ENCODE measurements at places on chromosomes 4 and X.

DNA sequence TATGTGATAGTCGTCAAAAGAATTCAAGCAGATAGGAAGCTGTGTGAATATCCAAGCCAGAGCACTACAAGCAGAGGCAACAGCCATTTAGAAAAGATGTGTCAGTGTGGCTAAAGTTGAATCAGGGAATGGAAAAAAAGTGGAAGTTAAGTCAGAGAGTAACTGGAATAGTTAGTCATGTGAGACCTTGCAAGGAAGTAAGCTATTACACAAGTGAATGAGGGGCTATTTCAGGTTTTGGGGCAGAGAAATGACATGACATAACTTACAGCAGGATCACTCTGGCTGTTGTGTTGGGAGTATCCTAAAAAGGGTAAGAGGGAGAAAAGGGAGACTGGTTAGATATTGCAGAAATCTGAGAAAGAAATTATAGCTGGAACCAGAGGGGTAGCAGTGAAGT is 236.6 kb upstream of the PCDH18 start:
- H3K4me1 ChIP-seq, result no peaks in the 10 kb centered on the region
- no peak for DNase-seq
- H3K27me3 ChIP-seq, result no peaks in the 10 kb centered on the region
- no peaks in the 10 kb centered on the region for H3K36me3 ChIP-seq

DNA sequence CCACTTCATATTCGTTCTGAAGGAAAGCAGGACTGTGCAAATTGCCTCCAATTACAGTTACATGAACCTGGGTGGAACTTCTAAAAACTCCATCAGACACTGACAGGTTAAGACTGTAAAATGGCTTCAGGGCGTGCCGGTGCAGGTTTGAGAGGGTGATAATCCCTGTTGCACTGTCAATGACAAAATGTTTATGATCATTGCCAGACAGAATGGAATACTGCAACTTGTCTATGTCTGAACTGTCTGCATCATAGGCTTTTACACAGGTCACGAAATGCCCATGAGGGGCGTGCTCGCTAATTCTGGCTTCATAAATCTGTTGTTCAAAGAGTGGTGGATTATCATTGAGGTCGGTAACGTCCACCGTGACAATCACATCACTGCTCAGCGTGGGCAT is 63.7 kb upstream of the MTNR1A start:
- H3K27ac ChIP-seq, result no peak overlapping the region
- H3K4me1 ChIP-seq, result peaks cover 4% of the 10 kb centered on the region
- H3K4me3 ChIP-seq, result no peak overlapping the region
- H3K27me3 ChIP-seq, result no peaks in the 10 kb centered on the region

GRCh38 chr4:184104419-184105101 is 113.1 kb downstream of the ENPP6 start:
- H3K27ac ChIP-seq, result no peak overlapping the region
- H3K27me3 ChIP-seq, result no peaks in the 10 kb centered on the region
- H3K4me3 ChIP-seq, result no peak overlapping the region
- no peaks in the 10 kb centered on the region for H3K36me3 ChIP-seq

DNA sequence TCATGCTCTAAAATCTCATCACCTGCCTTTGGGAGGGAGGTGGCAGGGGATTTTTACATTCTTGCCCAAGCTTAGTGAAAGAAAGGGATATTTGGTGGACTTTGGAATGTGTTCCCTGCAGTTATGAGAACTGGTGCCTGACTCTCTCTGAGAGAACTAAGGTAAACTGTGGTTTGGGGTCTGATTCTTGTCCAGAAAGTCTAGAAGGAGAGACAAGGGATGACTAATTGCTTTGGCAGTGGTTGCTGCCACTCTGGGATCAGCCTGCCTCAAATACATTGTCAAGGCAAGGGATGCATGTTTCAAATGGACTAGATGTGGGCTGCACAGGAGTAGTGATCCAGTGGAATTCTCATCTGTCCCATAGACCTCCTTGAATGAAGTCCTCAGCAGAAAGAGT is 115.2 kb downstream of the DDIT4L start:
- DNase-seq, result no peak
- H3K36me3 ChIP-seq, result no peaks in the 10 kb centered on the region
- no peak overlapping the region for H3K4me3 ChIP-seq

DNA sequence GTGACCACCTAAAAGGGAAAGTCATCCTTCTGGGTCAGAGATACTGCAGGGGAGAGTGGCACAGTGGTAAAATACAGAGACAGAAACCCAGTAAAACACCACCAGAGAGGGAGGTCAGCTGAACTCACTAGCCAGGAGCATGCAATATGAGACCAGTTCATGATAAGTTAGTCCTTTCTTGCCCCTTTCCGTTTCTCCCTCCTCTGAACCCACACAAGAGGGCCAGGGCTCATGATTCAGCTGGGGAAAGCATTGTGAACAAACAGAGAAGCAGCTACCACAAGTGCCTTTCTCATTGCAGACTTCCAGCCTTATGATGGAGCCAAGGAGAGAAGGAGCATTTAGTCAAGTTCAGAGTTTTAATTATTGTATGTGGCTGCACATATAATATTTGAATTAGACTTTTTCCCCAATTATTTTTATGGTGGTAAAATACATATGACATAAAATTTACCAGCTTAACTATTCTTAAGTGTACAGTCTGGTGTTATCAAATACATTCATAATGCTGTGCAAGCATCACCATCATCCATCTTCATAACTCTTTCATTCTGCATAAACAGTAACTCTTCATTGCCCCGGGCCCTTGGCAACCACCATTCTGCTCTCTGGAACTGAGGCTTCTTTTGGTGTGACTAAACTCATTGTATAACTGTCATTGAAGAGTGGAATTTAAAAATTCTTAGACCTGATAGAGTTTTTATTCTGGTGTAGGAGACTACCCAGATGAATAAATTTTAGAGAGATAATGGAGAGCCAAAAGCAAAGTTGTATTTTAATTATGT is 114.6 kb downstream of the DDIT4L start:
- H3K27me3 ChIP-seq, result no peaks in the 10 kb centered on the region
- H3K36me3 ChIP-seq, result no peaks in the 10 kb centered on the region
- peak overlapping the region; percentile 51 for H3K27ac ChIP-seq

DNA sequence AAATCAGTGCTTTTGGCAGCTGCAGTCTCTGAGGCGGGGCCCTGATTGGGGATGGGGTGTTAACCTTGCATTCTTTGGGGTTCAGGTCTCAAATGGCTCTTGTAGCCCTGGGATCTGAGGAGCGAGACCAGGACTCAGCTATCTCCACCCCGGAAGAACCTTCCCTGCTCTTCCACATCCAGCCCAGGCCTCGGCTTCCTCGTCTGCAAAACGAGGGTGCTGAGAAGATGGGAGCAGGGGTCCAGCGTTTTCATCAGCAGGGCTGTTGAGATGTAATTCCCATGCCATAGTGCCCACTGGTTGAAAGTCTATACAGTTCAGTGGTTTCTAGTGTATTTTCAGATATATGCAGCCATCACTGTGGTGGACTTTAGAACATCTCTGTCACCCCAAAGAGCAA is 34.6 kb upstream of the WFS1 start:
- DNase-seq, result peak; percentile 31
- H3K36me3 ChIP-seq, result no peaks in the 10 kb centered on the region
- H3K4me1 ChIP-seq, result no peaks in the 10 kb centered on the region
- H3K4me3 ChIP-seq, result no peak overlapping the region
- no peak overlapping the region for H3K27ac ChIP-seq

GRCh38 chr4:141645611-141646340 is 9.4 kb downstream of the IL15 start:
- H3K36me3 ChIP-seq, result no peaks in the 10 kb centered on the region
- no peaks in the 10 kb centered on the region for H3K4me1 ChIP-seq
- no peak overlapping the region for H3K4me3 ChIP-seq
- no peak for DNase-seq
- H3K27ac ChIP-seq, result no peak overlapping the region

- H3K27ac ChIP-seq, result no peak overlapping the region
- no peaks in the 10 kb centered on the region for H3K4me1 ChIP-seq
- H3K27me3 ChIP-seq, result no peaks in the 10 kb centered on the region
- no peak overlapping the region for H3K4me3 ChIP-seq
- H3K36me3 ChIP-seq, result no peaks in the 10 kb centered on the region
Observed at GRCh38 chr4:6918338-6918737, 8.7 kb downstream of the TBC1D14 start.

DNA sequence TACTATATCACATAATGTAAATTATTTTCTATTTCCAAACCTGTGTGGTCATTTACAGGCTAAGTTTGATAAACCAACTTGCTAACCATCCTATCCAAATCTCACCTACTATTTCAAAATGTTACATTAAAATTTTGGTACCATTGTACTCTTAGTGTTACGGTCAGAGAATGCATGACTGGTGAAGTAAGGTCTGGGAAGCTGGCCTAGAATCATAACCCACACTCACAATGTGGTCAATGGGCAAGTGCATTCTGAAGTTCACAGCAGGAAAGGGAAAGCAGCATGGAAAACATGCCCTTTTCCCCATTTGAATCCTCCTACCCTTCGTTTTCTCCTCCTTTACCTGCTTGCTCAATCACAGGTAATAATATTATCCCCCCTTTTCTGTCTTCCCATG is 54.4 kb downstream of the PPP3CA start:
- H3K27ac ChIP-seq, result no peak overlapping the region
- no peaks in the 10 kb centered on the region for H3K27me3 ChIP-seq
- DNase-seq, result no peak
- H3K36me3 ChIP-seq, result no peaks in the 10 kb centered on the region

DNA sequence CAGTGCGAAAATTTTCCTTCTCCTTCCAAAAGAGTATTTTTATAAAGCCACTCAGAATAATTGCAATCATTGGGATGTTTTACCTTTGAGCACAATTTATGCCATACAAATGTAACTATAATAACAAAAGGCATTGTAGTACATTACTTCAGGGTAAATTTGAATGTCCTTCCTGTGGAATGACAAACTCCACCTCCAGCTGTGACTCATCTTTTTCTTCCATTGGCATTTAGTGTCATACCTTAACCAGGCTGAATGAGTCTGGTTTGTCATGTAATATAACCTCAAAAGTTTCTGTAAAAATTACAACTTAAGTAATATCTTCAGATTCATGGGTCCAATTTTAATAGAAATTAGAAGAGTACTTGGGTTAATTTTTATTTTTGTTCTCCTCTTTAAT is 93.3 kb downstream of the TMEM47 start:
- no peak for DNase-seq
- H3K4me1 ChIP-seq, result no peaks in the 10 kb centered on the region
- no peak overlapping the region for H3K27ac ChIP-seq
- H3K36me3 ChIP-seq, result no peaks in the 10 kb centered on the region

GRCh38 chrX:56125946-56126345 is 106.2 kb upstream of the KLF8 start:
- no peaks in the 10 kb centered on the region for H3K36me3 ChIP-seq
- H3K27ac ChIP-seq, result no peak overlapping the region
- H3K4me1 ChIP-seq, result no peaks in the 10 kb centered on the region

DNA sequence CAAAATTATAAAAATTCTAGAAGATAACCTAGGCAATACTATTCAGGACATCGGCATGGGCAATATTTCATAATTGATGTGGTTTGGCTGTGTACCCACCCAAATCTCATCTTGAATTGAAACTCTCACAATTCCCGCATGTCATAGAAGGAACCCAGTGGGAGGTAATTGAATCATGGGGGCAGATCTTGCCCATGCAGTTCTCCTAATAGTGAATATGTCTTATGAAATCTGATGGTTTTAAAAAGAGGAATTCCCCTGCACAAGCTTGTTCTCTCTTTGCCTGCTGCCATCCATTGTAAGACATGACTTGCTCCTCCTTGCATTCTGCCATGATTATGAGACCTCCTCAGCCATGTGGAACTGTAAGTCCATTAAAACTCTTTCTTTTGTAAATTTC is 77.7 kb downstream of the DDX60 start:
- no peak overlapping the region for H3K27ac ChIP-seq
- H3K4me1 ChIP-seq, result no peaks in the 10 kb centered on the region
- no peak for DNase-seq
- no peaks in the 10 kb centered on the region for H3K36me3 ChIP-seq
- no peak overlapping the region for H3K4me3 ChIP-seq

GRCh38 chr4:184420881-184421416 is 53.4 kb downstream of the IRF2 start:
- H3K4me1 ChIP-seq, result no peaks in the 10 kb centered on the region
- H3K27me3 ChIP-seq, result no peaks in the 10 kb centered on the region
- no peak for DNase-seq
- peaks cover 37% of the 10 kb centered on the region for H3K36me3 ChIP-seq

DNA sequence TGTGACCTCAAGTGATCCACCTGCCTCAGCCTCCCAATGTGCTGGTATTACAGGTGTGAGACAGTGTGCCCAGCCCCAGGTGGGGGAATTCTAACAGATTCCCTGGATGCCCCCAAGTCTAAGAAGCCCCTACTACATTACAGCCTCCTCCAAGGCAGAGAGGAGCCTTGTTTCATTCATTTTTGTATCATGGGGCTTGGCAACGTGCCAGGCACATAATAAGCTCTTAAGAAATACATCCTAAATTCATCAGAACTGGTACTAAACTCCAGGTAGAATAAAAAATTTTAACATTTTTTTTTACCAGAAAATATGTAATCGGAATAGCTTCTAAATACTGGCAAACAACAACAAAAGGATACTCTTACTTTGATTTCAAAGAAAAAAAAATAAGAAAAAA is 127.1 kb downstream of the CHIC2 start:
- no peaks in the 10 kb centered on the region for H3K27me3 ChIP-seq
- H3K4me1 ChIP-seq, result no peaks in the 10 kb centered on the region
- DNase-seq, result peak; percentile 22
- H3K4me3 ChIP-seq, result no peak overlapping the region
- no peak overlapping the region for H3K27ac ChIP-seq

GRCh38 chr4:113901994-113902787 is 77.3 kb downstream of the ARSJ start:
- no peak for DNase-seq
- H3K27me3 ChIP-seq, result no peaks in the 10 kb centered on the region
- H3K36me3 ChIP-seq, result no peaks in the 10 kb centered on the region
- H3K4me1 ChIP-seq, result peaks cover 7% of the 10 kb centered on the region
- no peak overlapping the region for H3K27ac ChIP-seq
- H3K4me3 ChIP-seq, result no peak overlapping the region

DNA sequence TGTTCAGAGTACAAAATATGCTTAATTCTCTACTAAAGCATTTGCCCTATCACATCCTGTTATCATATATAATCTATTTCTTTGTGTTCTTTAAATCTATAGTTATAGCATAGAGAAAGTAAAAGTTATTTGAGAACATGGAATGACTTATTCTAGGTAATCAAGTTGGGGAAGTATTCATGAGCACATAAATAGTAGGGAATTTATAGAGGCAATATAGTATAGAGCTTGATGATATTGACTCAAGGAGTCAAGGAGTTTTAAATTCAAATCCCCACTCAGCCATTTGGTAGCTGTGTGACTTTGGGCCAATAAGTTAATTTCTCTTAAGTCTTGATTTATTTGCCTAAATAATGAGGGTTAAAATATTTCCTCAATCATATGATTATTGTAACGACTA is 37.5 kb downstream of the PPP1R2C start:
- no peak overlapping the region for H3K27ac ChIP-seq
- no peak for DNase-seq
- H3K4me3 ChIP-seq, result no peak overlapping the region
- H3K27me3 ChIP-seq, result no peaks in the 10 kb centered on the region

GRCh38 chr4:71185037-71185436 is 153.8 kb upstream of the SLC4A4 start:
- no peak overlapping the region for H3K4me3 ChIP-seq
- no peaks in the 10 kb centered on the region for H3K36me3 ChIP-seq
- no peak for DNase-seq
- H3K4me1 ChIP-seq, result no peaks in the 10 kb centered on the region

All from endodermal cell (in vitro differentiated cells).